ENCODE measurements at places on chromosomes 4 and X.
A peak's percentile ranks its signal among the peaks of the same experiment; 100 is the strongest.

- DNase-seq = no peak
These were observed 512.7 kb upstream of the FAT1 start for GRCh38 chr4:187236209-187236890.

- no peak for DNase-seq
These were observed 569.1 kb upstream of the GRID2 start for GRCh38 chr4:91734682-91735081.

DNA sequence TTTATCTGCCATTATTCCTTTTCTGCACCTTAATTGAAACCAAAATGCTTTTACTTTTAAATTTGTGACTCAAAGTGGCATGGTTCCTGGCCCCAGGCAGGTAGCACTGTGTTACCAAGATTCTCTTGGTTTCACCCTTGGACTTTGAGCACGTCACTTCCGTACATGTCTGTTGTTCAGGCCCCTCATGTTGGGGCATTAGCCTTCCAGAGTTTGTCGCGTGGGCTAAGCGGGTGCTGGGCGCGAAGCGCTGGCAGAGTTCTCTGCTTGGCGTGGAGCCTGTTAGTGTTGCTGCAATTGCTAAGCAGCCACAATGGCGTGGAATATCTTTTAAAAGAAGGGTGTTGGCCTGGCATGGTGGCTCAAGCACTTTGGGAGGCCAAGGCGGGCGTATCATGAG lies 14.0 kb upstream of the TADA2B start:
- no peak for DNase-seq

DNA sequence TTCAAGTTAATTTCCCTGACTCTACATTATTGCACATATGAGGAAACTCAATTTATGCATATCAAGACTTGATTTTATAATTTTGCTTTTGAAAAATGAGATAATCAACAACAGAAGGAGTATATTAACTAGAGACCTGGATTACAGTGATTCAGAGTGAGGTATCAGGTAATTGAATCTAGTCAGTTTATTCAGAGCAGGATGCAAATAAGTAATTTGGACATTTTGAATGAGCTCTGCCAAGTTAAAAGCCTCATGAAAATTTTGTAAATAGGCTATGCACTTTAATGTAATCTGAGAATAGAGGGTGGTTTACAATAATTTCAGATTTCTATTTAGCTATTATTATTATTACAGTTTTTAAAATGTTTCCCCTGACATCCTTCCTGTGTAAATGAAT lies 203.7 kb upstream of the EMCN start:
- no peak for DNase-seq

DNA sequence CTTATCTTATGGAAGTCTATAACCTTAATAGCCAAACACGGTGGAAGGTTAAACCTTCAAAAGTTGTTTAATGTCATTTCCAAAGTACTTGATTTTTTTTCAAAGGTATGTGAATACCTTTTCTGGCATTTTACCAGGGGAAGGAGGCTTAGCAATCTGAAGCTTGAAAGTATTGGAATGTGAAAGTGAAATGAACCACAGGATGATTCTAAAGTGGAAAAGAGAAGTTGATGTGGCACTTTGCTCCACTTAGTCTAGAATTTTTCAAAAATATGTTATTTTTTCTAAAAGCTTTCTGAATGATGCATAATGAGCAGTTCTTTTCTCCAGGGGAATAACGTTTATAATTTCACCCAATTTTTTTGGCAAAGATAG lies 19.2 kb downstream of the PI4K2B start:
- DNase-seq = no peak

DNA sequence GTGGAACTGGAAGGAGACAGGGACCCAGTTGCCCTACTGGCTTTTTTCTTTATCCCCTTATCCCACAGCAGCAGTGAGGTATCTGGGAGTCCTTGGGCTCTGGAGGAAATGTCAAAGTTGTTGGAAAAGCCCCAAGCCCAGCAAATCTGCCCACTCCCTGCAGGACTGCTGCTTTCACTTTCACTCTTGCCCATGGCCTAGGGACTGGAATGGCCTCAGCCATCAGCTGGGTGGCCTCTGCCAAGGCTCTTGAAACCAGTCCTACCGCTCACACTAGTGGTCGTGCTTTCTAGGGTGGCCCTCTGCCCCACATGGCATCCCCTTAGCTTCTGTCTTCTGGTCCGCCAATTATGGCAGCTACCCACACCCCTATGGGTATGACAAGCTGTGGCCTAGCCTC lies 9.7 kb upstream of the RHOXF1 start:
- no peak for DNase-seq

- no peak for DNase-seq
These were observed 36.6 kb downstream of the MAGEE2 start for GRCh38 chrX:75748431-75748830.

DNA sequence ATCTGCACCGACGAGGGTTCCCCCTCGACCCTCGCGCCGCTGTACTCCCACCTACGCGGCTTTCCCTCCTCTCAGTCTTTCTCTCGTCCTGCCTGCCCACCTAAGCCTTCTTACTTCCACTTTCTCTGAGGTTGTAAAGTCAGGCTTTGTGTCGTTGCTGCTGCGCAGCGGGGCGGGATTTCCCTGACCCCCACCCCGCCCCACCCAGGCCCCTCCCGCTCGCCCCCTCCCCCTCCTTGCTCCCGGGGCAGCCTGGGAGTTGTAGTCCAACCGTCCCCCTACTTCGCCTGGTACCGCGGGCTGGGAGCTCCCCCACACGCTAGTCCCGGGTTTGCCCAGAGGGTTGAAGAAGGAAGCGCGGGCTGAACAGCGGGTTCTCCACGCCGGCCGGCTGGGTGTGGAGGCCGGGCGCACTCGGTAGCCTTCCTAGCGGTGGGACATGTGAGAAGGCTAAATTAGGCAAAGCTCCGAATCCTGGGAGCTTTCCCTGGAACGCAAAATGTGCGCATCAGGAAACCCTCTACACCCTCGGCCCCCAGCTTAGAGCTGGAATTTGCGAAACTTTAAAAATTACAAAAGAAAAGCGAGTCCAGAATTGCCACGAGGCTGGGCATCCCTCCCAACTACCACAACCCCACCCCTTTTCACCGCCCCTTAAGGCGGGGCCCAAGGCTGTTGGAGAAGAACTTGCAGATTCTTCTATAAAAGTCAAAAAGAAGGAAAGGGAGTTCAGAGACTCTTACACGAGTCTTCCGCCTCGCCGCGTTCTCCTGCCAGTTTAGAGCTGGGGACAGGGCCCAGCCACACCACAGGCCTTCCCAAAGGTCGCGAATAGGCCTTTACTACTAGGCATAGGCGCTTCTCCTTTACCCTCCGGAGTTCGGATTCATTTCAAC lies at the start of gene ATP11C:
Gene ATP11C (minus strand): TSS at position 153 of the 896 bp plus-strand sequence. CDS start 1,011 bp downstream, outside the sequence.
- DNase-seq = peak; percentile 69

DNA sequence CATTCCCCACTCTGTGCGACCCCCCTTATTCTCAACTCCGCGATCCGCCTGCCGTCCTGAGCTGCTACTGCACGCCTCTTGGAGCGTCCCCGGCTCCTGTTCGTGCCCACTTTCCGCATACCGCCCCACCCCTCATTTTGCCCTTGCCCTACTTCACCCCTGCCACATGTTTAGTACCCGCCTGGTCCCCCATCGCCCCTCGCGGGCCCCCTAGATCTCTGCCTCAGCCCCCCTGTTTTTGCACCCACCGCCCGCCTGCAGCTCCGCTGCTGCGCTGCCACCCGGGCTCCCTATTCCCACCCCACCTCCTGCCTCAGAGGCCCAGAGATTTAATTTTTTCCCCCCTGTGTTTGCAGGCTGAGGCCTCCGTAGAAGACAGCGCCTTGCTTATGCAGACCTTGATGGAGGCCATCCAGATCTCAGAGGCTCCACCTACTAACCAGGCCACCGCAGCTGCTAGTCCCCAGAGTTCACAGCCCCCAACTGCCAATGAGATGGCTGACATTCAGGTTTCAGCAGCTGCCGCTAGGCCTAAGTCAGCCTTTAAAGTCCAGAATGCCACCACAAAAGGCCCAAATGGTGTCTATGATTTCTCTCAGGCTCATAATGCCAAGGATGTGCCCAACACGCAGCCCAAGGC lies 1.4 kb downstream of the MAGED1 start:
- no peak for DNase-seq

- DNase-seq = no peak
These were observed 20.4 kb upstream of the BRS3 start for GRCh38 chrX:136467303-136467702.

DNA sequence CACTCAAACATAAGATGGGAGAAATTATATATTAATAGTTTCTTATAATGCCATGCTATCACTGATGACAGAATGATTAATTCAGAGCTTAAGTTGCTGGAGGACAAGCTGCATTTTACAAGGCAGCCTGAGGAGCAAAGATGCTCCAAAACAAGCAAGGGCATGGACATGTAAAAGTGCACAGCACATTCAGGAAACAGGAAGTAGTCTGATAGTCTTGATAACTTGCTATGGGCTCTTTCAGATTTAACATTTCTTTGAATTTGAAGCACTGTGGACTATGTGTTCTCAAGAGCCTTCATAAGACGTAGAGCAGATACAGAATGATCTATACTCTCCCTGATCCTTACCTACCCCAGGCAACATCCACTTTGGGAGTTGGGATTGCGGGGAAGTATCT lies 50.0 kb downstream of the AMMECR1 start:
- DNase-seq = no peak

DNA sequence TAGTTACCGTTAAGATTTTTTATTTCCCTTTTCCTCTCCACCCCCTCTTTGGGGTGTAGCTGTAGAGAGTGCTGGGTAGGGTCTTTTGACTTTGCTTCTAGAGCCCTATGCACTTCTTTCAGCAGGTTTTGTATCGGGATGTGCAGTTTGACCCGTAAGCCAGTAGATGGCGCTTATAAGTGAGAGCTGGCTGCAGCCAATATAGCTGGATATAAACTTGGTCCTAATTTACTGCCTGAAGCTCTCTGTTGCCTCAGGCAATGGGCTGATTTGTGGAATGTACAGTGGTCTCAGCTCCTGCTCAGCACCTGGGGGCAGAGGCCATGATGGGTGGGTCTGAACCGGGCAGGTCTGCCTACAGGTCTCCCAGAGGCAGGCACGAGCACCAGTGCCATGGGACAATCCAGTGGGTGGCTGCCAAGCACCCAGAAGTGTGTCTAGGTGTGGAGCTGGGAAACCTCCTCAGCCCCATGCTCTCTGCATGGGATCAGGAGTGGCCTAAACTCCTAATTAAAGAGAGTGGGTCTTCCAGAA lies 146.5 kb downstream of the SPANXN1 start:
- no peak for DNase-seq

DNA sequence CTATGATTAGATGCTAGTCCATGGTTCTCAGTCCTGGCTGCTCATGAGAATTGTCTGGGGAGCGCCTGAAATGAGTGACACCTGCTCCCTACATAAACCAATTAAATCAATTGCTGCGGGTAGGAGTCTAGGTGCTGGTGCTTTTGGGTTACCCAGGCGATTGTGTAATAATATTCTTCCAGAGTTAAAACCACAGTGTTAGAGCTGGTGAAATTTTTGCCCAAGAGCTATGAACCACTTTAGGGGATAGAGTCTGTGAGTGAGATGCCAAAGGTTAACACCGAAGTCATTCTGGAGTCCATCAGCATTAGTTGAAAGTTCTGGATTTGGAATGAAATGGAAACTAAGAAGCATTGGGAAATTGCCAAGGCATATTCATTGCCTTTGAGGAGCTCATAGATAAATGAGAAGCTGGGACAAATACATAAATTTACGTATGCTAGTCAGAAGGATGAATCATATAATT lies 15.3 kb downstream of the PDK3 start:
- DNase-seq = no peak

DNA sequence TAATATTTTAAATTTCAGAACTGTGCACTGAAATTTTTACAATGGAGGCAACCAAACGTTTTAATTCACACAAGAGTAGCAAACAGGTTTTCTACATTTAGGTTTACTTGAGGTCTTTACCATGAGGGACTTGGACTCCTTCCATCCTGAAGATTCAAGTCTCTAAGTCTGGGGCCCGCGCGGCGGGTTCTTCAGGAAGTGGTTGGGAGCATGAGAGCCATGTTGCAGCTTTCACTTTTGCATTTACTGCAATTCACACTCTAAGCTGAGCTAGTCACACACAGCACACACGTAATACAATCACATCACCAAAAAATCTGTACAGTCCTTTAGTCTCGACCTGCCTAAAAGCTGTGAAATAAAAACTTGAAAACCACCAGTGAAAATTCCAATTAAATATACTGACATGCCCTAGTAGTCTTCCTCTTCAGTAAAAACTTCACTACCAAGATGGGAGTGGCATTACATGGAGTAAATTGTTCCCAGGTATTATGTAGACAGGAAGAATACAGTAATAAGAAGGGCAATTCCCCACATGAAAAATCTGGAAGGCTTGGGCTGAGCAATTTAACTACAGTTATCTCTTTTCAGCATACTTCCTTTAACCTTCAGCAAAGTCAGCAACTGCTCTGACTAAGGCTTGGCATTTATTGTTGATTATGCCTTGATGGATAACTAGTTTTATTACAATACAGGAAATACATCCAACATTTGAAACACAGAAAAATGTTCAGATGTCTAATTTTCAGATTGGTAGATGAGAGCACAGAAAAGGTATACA lies 571.1 kb upstream of the DIPK2B start:
- DNase-seq = no peak

GRCh38 chr4:176794151-176794550 lies 1.4 kb upstream of the VEGFC start:
- DNase-seq = no peak

DNA sequence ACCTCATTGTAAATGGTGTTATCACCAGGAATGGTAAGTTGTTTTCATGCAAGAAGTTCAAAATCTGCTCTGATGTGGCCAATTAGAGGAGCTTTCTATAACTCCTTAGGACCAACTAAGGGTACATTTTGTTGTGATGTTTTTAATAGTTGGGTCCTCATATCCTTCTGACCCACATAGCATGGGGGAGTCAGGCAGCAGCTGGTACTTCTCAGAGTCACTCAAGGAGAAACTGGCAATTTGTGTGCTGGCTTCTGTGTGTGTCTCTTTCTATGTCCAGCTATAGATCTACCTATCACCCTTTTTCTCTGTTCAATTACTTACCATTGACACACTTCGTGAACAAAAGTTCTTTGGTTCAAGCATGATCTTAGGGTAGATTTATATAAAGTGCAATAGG lies 194.3 kb upstream of the TENM3 start:
- DNase-seq = no peak

DNA sequence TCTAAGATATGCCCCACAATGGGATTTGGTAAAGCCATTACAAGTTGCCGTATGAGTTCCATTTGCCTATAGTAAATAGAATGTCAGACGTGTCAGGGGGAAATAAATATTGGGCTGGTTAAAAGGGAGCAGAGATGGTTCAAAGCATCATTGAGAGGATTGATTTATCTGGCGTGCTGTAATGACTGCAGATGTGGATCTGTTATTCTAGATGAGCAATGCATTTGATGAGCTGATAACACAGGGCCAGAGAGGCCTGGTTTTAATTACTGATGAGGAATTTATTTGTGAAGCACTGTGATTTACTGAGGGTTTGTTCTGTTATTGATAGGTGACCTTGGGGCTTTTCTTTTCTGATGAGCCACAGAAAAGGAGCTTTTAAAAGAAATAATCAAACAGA lies 62.5 kb downstream of the DACH2 start:
- no peak for DNase-seq

DNA sequence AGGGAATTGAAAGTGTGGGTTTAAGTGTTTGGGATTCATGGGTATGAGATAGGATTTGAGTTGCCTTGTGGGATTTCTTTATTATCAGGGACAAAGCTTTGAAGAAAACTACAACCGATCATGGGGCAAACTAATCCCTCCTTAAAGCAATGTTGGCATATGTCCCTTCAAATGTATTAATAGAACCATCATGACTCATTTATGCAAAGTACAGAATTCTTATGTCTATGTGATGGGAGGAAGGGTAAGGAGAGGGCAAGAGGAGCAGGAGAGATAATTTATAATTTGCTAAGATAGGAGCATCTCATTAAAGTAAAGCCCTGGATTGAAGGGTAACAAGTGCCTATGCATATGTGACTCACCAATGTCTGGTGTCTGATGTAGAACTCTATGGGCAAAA lies 94.2 kb downstream of the PHEX start:
- DNase-seq = no peak

All from stimulated activated CD4-positive, alpha-beta T cell treated with anti-CD3 and anti-CD28 coated beads, Interleukin-1b, Interleukin-23, amount 100 ng/mL, for 24 hours (primary cell).